ENCODE measurements at places on chromosomes 4 and X. TPM values are rescaled to one million over a fixed set of nuclear protein-coding genes. Genes with fewer than 3 reads are reported as not detected.
A peak's percentile ranks its signal among the peaks of the same experiment; 100 is the strongest.

DNA sequence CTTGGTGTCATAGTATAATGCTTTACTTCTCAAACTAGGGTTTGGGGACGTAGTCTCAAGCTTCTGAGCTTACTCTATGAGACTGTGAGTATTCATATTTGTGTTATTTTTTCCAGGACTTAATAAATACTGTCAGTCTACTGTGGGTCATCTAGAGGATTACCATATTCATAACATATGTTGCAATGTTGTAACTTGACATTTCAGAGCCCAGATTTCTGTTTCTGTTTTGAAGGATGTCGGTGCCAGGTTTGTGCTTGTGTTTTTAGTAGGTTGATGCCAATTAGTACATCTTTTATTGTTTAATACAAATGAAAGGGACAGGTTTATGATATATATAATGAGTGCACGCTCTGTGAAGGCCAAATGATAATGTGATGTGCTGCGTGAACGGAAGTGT is 69.6 kb downstream of the SPANXN4 start:
- H3K4me1 ChIP-seq: no peaks in the 10 kb centered on the region
- no peak for DNase-seq
- no peaks in the 10 kb centered on the region for H3K36me3 ChIP-seq
- no peaks in the 10 kb centered on the region for H3K27me3 ChIP-seq
- H3K27ac ChIP-seq: no peak overlapping the region
- H3K4me3 ChIP-seq: no peak overlapping the region

MTNR1A gene
- not detected for polyA plus RNA-seq

GRCh38 chr4:183118585-183118984 is 19.5 kb downstream of the WWC2 start:
- no peaks in the 10 kb centered on the region for H3K27me3 ChIP-seq
- peaks cover 12% of the 10 kb centered on the region for H3K4me1 ChIP-seq
- no peak overlapping the region for H3K4me3 ChIP-seq
- no peak overlapping the region for H3K27ac ChIP-seq
- H3K36me3 ChIP-seq: no peaks in the 10 kb centered on the region

- no peak overlapping the region for H3K27ac ChIP-seq
- H3K27me3 ChIP-seq: no peaks in the 10 kb centered on the region
- H3K36me3 ChIP-seq: peaks cover 40% of the 10 kb centered on the region
- H3K4me1 ChIP-seq: no peaks in the 10 kb centered on the region
- no peak overlapping the region for H3K4me3 ChIP-seq
Observed at GRCh38 chr4:185644408-185644807, 109.1 kb upstream of the PDLIM3 start.

CT45A5 gene
- not detected for polyA plus RNA-seq

DNA sequence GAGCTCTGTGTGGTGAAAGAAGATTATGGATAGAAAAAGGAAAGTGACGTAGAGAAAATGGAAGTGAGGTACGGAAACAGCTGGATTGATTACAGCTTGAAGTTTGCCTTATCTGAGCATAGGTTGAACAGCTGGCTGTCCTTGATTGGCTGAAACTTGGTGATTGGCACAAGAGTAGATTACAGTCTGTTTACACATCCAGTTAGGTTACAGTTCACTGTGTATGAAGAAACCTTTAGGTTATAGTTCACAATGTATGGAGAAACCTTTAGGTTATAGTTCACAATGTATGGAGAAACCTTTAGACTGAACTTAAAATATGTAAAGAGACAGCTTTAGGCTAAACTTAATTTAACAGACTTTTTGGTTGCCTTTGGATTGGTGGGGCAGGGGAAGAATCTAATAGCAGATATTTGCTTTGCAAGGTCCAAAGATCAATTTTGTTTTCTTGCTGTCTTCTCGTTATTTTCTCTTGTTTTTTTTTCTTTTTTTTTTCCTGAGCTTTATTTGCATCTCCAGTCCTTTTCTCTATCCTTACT is 15.6 kb upstream of the ART3 start:
- H3K4me1 ChIP-seq: peaks cover 9% of the 10 kb centered on the region
- H3K27ac ChIP-seq: no peak overlapping the region
- no peaks in the 10 kb centered on the region for H3K36me3 ChIP-seq

GRCh38 chrX:130211415-130212186 is 39.8 kb downstream of the RAB33A start:
- no peak overlapping the region for H3K27ac ChIP-seq
- no peaks in the 10 kb centered on the region for H3K36me3 ChIP-seq
- no peak for DNase-seq
- H3K4me3 ChIP-seq: no peak overlapping the region
- no peaks in the 10 kb centered on the region for H3K4me1 ChIP-seq

GRCh38 chrX:11566789-11567188 is 98.9 kb downstream of the ARHGAP6 start:
- no peaks in the 10 kb centered on the region for H3K4me1 ChIP-seq
- no peaks in the 10 kb centered on the region for H3K36me3 ChIP-seq
- no peak overlapping the region for H3K4me3 ChIP-seq
- H3K27me3 ChIP-seq: no peaks in the 10 kb centered on the region

GRCh38 chr4:124386648-124387047 is 325.9 kb downstream of the ANKRD50 start:
- H3K27ac ChIP-seq: no peak overlapping the region
- H3K4me1 ChIP-seq: no peaks in the 10 kb centered on the region
- no peaks in the 10 kb centered on the region for H3K27me3 ChIP-seq
- H3K4me3 ChIP-seq: no peak overlapping the region

GRCh38 chr4:6272863-6273660 is 3.4 kb downstream of the WFS1 start:
- H3K4me3 ChIP-seq: no peak overlapping the region
- no peaks in the 10 kb centered on the region for H3K36me3 ChIP-seq

F9 gene
- polyA plus RNA-seq: 127 TPM

DNA sequence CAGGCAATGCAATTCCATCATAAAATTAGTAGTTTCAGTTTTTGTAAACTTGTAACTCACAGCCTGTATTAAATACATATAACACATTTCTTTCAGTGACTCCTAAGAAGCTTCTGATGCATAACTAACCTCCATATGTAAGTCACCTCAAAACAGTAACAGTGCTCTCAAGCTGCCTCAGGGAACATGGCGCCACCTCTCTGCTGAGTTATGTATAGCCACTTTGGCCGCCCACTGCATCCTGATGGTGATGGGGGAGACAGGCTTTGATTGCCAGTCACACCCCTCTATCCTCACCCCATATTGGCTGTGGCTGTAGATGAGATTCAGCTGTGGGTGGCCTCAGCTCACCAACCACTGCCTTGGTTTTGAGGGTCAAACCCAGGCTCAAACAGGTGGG is 54.3 kb downstream of the LRBA start:
- no peaks in the 10 kb centered on the region for H3K36me3 ChIP-seq
- peaks cover 2% of the 10 kb centered on the region for H3K4me1 ChIP-seq
- H3K27me3 ChIP-seq: no peaks in the 10 kb centered on the region
- no peak overlapping the region for H3K27ac ChIP-seq
- peak; percentile 52 for DNase-seq
- H3K4me3 ChIP-seq: no peak overlapping the region

DNA sequence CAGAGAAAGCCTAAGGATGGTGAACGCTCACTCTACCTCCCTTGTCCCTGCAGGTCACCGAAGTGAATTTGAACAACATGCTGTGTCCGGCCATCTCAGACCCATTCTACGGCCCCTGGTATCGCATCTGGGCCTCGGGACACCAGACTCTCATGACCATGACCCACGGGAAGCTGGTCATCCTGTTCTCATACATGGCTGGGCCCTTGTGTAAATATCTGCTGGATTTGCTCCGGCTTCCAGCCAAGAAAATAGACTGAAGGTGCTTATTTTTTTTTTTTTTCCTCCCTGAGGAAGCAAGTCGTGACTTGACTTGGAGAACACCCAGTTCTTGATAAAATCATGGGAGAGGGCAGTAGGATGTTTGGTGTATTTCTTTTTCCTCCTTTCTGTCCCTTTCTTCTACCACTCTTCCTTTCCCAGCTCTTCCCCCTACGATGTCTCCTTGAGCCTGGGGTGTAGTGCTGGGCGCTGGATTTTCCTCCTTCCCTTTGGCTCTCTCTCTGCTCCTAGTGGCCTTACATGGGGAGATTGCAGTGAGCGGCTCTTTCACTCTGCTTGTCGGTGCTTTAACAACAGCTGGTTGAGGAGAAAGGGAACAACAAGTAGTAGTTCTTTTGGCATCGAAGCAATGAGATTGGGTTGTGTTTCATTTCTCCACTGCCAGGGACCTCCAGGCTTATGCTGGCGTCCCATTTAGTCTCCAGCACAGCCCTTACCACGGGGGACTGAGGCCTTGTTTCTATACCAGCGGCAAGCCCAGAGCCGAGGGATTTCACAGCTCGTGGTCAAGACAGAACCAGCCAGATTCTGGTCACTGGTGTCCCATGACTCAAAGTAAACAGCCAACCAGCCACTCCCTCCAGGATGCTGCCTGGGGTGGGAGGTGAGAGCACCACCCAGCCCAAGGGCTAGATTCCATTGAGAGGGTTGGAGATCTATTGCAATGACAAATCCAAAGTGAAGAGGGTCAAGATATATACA is 144.4 kb downstream of the AMMECR1 start:
- no peak overlapping the region for H3K4me3 ChIP-seq
- no peaks in the 10 kb centered on the region for H3K4me1 ChIP-seq
- no peak overlapping the region for H3K27ac ChIP-seq
- H3K36me3 ChIP-seq: no peaks in the 10 kb centered on the region
- DNase-seq: no peak
- H3K27me3 ChIP-seq: no peaks in the 10 kb centered on the region

ZBED1 gene
- polyA plus RNA-seq: 15.9 TPM

NPY2R gene
- not detected for polyA plus RNA-seq

- peaks cover under 1% of the 10 kb centered on the region for H3K4me1 ChIP-seq
- no peak for DNase-seq
- no peaks in the 10 kb centered on the region for H3K36me3 ChIP-seq
- no peak overlapping the region for H3K4me3 ChIP-seq
- no peaks in the 10 kb centered on the region for H3K27me3 ChIP-seq
Observed at GRCh38 chr4:119652998-119653397, 24.4 kb upstream of the PDE5A start.

DNA sequence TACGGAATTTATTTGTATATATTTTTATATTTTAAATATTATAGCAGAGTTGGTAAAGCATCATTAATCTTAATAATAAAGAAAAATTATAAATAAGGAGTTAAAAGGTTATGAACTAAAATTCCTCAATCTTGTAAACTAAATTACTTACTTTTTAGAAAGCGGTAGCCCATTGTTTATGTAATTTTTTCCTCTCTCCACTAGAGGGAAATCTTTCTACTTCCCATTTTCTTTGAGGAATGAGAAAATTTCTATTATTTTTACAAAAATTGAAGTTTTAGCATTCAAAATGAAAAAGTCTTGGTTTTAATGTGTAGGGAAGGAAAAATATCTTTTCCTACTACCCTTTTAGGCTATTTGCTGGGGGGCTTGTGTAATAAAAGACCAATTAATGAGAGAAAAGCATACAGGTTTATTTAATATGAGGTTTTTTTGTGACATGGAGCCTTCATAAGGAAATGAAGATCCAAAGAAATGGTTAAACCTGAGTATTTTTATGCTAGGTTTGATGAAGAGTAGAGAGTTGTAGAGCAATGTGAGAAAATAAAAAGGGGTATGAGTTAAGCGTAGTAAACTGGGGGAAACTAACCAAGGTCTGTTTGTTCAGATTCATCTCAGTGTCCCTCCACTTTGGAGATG is 68.7 kb upstream of the ADAD1 start:
- no peak for DNase-seq
- peaks cover 21% of the 10 kb centered on the region for H3K36me3 ChIP-seq
- H3K4me1 ChIP-seq: no peaks in the 10 kb centered on the region
- no peak overlapping the region for H3K4me3 ChIP-seq

- H3K4me1 ChIP-seq: no peaks in the 10 kb centered on the region
- no peak overlapping the region for H3K4me3 ChIP-seq
Observed at GRCh38 chr4:17142232-17142711, 243.8 kb upstream of the LDB2 start.

DNA sequence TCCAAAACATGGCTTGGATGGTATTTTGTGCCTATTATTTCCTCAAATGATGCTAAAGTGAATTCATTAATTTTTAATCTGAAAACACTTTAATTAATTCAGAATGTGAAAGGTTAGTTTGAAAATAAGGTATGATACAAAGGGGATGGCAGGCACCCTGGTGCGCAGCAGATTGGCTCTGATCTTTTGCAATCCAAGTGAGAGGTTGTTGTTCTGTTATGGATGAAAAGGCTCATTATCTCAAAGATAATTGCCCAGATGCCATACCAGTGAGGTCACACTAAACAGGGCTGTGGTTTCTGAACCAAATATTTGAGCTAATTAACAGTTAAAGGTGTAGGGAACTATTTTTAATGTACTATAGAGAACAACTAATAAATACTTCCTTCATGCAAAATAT is 504.9 kb downstream of the RAPGEF2 start:
- no peaks in the 10 kb centered on the region for H3K27me3 ChIP-seq
- no peak overlapping the region for H3K4me3 ChIP-seq

AMTN gene
- polyA plus RNA-seq: not detected

- no peaks in the 10 kb centered on the region for H3K36me3 ChIP-seq
- H3K4me1 ChIP-seq: no peaks in the 10 kb centered on the region
Observed at GRCh38 chr4:44760142-44760898, 34.0 kb upstream of the GNPDA2 start.

DNA sequence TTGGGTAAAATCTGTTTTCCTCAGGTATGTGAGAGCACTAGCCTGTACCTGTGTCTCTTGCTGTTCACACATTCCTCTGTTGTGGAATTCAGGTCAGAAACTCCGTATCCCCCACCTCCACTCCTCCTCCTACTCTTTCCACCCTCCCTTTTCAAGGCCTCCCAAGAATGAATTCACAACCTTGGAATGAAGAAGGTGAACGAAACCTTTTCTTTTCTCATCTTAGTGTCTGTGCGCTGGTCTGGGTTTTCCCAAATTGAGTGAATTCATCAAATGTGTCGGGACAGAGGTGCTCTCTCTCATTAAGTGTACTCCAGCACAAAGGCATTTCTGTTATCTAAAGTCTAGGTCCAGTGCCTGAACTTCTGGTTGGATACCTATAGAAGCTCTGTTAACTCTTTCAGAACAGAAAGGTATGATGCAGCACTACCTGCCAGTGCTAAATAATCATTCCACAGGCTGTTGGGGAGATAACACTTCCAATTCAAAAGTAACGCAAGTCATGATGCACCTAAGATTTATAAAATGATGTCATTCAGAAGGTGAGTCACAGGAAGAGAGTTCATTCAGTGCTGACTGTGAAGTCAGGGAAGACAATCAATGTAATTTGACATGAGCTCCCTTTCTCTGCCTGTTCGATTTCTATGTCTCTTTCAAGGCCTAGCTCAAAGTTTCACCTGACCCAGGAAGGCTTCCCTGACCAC is 41.9 kb downstream of the COL4A6 start:
- DNase-seq: no peak
- no peak overlapping the region for H3K4me3 ChIP-seq
- H3K4me1 ChIP-seq: no peaks in the 10 kb centered on the region
- no peaks in the 10 kb centered on the region for H3K27me3 ChIP-seq
- H3K27ac ChIP-seq: no peak overlapping the region

IQCM gene
- not detected for polyA plus RNA-seq

CLTRN gene
- polyA plus RNA-seq: 6.9 TPM

VCX gene
- polyA plus RNA-seq: not detected

- no peaks in the 10 kb centered on the region for H3K27me3 ChIP-seq
- no peaks in the 10 kb centered on the region for H3K4me1 ChIP-seq
- H3K27ac ChIP-seq: no peak overlapping the region
Observed at GRCh38 chr4:180925805-180926204, 1317.4 kb upstream of the TENM3 start.

NLRP2B gene
- polyA plus RNA-seq: 0.19 TPM

GRCh38 chr4:130043732-130044160 is 947.8 kb downstream of the C4orf33 start:
- H3K4me1 ChIP-seq: peaks cover 4% of the 10 kb centered on the region
- H3K27me3 ChIP-seq: no peaks in the 10 kb centered on the region
- H3K36me3 ChIP-seq: no peaks in the 10 kb centered on the region
- no peak for DNase-seq
